ENCODE measurements at places on chromosomes 2 and 18.
A peak's percentile ranks its signal among the peaks of the same experiment; 100 is the strongest.

DNA sequence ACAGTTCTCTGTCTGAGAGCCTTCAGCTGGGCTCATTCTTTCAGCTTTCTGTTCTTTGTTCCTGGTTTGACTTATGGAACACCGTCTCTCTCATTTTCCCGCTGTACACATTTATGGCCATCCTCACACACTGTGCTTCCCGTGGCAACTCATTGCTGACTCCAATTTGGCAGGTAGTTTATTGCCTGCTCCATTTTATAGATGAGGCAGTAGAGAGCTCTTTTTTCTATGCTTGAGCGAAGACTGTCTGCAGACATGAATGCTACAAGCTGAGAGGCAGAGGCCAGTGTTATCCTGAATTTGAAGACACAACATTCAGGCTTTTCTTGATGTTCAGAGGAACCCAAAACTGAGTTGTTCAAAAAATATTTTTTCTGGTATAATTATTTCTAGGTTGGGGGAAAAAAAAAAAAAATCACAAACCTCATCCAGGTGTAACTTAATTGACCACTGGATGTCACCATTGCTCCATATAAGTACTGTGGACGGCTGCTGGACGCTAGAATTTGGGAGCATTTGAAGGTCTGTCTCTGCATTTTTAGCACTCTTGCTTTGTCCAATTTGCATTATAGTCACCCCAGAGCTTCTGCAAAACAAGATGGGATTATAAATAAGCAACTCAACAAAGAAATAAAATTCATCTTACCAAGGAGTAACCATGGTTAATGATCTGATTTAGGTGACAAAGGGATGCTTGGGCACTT is 83.5 kb downstream of the HRH4 start:
- no peak for DNase-seq

GRCh38 chr2:68466778-68467076 is 367 bp downstream of the FBXO48 start:
- no peak for DNase-seq

DNA sequence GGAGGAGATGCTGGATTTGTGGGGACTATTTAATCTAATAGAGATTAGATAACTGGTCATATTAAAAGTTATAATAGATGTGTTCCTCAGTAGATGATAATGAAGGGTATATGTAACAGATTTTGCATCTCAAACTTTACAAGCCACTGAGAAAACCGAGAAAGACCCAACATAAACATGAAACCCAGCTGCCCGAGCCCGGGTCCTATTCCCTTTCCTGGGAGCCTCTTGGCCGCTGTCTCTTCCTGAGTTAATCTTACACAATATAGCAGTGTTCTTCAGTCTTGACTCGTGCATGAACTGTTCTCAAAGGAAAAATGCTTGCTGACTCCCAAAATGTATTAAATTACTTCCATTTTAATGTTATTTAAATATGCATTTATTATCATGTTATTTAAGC is 94.5 kb downstream of the COPS8 start:
- no peak for DNase-seq

- DNase-seq: peak; percentile 73
These were observed 3.5 kb upstream of the CABLES1 start for GRCh38 chr18:23131693-23132319.

DNA sequence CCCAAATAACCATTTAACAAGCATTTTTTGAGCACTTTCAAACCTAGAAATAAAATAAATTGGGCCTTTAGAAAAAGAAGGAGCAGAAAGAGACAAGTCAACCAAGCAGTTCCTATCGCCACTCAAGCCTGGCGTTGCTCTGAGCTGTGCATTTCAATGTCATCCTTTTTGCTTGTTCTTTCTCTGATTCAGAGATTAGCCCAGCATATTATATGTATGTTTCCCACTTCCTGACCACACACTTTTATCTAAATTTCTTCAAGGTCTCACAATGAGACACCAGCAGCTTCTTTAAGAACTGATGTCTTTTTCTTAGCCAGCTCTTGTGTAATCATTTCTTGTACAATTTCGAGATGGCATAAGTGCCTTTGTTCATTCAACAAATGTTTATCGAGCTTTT is 344.5 kb upstream of the ID2 start:
- no peak for DNase-seq

GRCh38 chr2:232884549-232885263 is 14.6 kb downstream of the SNORC start:
- no peak for DNase-seq

GRCh38 chr2:178225006-178225805 is 30.9 kb downstream of the OSBPL6 start:
- DNase-seq: no peak

DNA sequence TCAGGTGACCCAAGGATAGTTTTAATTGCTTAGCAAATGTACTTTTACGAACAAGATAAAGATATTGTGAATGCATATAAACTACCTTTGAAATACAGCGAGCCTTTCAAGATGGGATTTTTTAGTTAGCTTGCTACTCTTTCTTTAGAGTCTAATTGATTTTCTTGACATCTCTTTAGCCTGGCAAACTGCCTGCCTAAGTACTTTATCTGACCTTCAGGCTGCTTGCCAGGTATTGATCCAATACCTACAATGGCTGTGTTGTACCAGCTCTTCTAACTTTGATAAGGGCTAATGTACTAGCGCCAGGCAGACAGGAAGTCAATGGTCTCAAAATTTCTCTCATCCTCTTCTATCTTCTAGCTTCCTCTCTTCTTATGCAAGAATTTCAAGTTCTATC is 414.4 kb upstream of the ACVR2A start:
- DNase-seq: no peak

- DNase-seq: peak; percentile 71
These were observed at the start of gene LDAH for GRCh38 chr2:20822535-20823490. Gene LDAH, minus strand, starts transcription at chr2:20823101. Its CDS starts 21,638 bp downstream, at chr2:20801463.

DNA sequence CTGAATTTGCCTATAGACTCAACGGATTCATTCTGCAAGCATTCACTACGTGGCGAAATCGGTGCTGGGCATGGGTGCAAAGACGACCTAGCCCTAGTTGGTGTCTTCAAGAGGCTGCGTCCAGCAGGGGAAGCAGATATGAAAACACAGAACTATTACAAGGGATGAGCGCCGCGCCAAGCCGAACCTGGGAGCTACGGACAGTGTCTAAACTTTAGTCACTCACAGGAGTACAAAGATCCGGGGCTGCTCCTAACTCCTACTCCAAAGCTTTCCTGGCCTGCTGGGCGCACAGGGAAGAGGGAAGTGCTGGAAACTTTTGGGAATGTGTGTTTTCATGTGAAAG is 732 bp upstream of the ANXA4 start:
- DNase-seq: no peak

GRCh38 chr18:33652635-33653034 is 74.6 kb downstream of the ASXL3 start:
- DNase-seq: no peak

DNA sequence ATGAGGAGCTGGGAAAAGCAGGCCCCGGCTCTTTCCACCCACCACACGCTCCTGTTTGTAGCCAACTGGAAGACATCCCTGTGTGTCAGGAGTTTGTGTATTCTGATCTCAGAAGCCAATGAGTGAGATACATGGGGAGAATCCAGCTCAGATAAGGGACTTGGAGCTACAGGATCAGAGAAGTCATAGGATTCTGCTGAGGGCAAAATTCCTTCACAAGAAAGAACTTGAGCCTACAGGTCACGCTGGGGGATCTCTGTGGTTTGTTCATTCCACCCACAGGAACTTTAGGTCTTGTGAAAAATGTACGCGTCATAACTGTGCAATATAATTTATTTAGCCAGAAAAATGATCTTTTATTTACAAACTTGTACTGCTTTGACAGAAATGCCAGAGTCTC is 80.1 kb upstream of the SMIM21 start:
- no peak for DNase-seq

- DNase-seq: no peak
These were observed 510.4 kb downstream of the LRP1B start for GRCh38 chr2:141620372-141620771.

DNA sequence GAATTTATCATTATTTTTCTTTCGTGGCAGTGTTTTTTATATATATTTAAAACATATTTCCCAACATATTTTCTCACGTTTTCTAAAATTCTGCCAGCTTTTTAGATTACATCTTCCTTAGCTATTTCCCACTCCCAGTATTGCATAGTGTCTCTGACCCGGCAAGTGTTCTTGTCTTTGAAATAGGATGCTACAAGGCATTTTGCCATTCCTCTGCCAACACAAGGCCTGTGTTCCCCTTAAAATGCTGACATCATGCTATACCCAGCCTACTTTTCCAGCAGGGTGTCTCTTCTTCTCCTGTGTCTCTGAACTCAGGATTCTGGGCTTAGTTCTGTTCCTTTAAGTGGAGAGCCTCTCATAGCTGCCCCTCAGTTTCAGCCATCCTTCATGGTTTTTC is 115.2 kb downstream of the DIS3L2 start:
- DNase-seq: no peak

DNA sequence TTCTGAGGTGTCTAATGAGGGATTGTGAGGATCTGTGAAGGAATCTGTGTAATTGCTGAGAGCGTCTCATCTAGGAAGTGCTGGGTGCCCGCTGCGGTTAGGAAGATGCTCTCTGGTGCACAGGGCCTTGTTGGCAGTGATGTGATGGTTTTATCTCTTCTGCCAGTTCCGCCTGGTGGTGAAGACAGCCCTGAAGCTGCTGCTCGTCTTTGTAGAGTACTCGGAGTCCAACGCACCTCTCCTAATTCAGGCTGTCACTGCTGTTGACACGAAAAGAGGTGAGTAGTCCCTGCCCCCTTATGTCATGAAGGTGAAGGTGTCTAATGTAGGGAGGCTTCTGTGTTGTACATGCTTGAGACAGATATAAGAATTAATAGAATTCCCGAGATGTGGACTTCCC is 234.2 kb downstream of the TPGS2 start:
- DNase-seq: no peak

GRCh38 chr18:8758466-8758865 is 53.1 kb downstream of the MTCL1 start:
- DNase-seq: no peak
